ENCODE measurements at places on chromosomes 2 and 18.

GRCh38 chr2:32931945-32932709 lies 14.6 kb upstream of the LTBP1 start:
- peaks cover 1% of the 10 kb centered on the region for H3K27me3 ChIP-seq
- H3K4me1 ChIP-seq: no peaks in the 10 kb centered on the region
- no peak for DNase-seq
- H3K36me3 ChIP-seq: no peaks in the 10 kb centered on the region
- no peak overlapping the region for H3K27ac ChIP-seq
- no peak overlapping the region for H3K4me3 ChIP-seq

DNA sequence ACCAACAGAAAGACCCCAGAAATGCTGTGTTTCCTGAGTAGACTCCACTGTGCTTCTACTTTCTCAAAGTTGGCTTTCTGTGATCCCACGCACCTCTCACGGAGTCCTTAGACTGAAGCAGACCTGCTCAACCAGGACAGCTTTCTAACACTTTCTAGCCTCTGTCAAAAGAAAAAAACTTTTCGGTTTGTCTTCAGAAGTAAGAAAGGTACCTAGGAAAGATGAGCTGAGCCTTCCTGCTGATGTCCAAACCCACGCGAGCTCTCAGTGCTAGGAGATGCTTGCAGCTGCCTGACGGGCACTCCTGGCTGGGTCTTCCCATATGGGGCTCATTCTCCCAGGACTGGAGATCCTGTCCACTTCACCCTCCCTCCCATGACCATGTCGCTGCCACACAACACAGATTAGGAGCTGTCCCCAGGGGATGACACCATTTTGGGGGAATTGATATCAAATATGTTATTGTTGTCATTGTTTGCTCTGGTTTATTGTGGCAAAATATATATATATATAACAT lies 49.2 kb upstream of the DAPL1 start:
- H3K36me3 ChIP-seq: no peaks in the 10 kb centered on the region
- no peak overlapping the region for H3K4me3 ChIP-seq
- H3K4me1 ChIP-seq: no peaks in the 10 kb centered on the region
- no peaks in the 10 kb centered on the region for H3K27me3 ChIP-seq
- no peak for DNase-seq

DNA sequence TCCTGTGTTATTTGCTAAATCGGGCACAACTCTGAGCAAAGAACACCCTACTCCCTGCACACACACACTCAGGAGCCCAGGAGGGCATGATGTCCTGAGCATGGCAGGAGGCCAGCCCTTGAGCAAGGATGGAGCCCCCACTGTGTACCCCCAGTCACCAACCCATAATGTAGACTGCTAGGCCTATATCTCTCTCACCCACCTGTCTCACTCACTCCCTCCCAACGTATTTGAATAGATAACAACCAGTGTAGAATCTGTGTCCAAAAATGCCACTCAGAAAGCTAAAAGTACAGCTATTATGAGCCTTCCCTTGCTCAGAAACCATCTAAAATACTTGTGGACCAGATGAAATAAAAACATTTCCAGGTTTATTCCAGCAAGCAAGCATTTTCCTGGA lies 29.3 kb downstream of the MERTK start:
- H3K4me1 ChIP-seq: peaks cover 2% of the 10 kb centered on the region
- no peak for DNase-seq
- no peaks in the 10 kb centered on the region for H3K36me3 ChIP-seq
- no peak overlapping the region for H3K4me3 ChIP-seq
- no peak overlapping the region for H3K27ac ChIP-seq

- H3K36me3 ChIP-seq: no peaks in the 10 kb centered on the region
- no peaks in the 10 kb centered on the region for H3K27me3 ChIP-seq
- H3K4me1 ChIP-seq: no peaks in the 10 kb centered on the region
- no peak for DNase-seq
- H3K27ac ChIP-seq: no peak overlapping the region
Measured at GRCh38 chr2:119481501-119482455, 42.5 kb downstream of the SCTR start.

GRCh38 chr18:9707381-9708056 lies 582 bp upstream of the RAB31 start:
- H3K36me3 ChIP-seq: no peaks in the 10 kb centered on the region
- H3K27me3 ChIP-seq: no peaks in the 10 kb centered on the region
- H3K4me1 ChIP-seq: peaks cover 9% of the 10 kb centered on the region
- DNase-seq: peak; percentile 48
- H3K4me3 ChIP-seq: peak overlapping the region; percentile 63

DNA sequence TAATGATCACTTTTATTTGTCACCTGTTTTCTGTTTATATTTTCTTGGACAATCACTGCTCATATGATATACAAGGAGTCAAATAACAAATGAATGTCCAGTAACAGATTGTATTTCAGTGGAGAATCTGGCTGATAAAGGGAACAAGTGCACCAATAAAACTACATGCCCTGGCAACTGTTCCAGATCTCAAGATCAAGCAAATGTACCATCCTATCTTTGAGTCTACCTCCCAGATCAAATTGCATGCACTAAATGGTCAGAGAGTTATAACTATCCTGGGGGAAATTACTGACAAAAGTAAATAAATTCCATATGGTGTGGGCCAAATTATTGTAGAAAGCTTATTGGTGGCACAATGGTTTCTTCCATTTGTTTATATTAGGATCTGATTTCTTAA lies 452.8 kb downstream of the MBD2 start:
- H3K36me3 ChIP-seq: no peaks in the 10 kb centered on the region
- no peak overlapping the region for H3K27ac ChIP-seq
- H3K4me3 ChIP-seq: no peak overlapping the region
- no peaks in the 10 kb centered on the region for H3K27me3 ChIP-seq
- no peaks in the 10 kb centered on the region for H3K4me1 ChIP-seq
- DNase-seq: no peak

GRCh38 chr2:38092196-38092902 lies 16.4 kb upstream of the CYP1B1 start:
- H3K4me3 ChIP-seq: peak overlapping the region; percentile 7
- H3K27me3 ChIP-seq: peaks cover 5% of the 10 kb centered on the region
- peaks cover 16% of the 10 kb centered on the region for H3K4me1 ChIP-seq
- DNase-seq: peak; percentile 99
- no peaks in the 10 kb centered on the region for H3K36me3 ChIP-seq

GRCh38 chr2:23568626-23569190 lies 183.7 kb downstream of the KLHL29 start:
- H3K4me1 ChIP-seq: peaks cover 11% of the 10 kb centered on the region
- peaks cover 2% of the 10 kb centered on the region for H3K27me3 ChIP-seq
- DNase-seq: no peak
- no peaks in the 10 kb centered on the region for H3K36me3 ChIP-seq

GRCh38 chr2:85846411-85846810 lies 42.4 kb downstream of the ST3GAL5 start:
- H3K4me3 ChIP-seq: no peak overlapping the region
- peaks cover 5% of the 10 kb centered on the region for H3K4me1 ChIP-seq
- peak; percentile 80 for DNase-seq
- no peaks in the 10 kb centered on the region for H3K36me3 ChIP-seq

- H3K4me1 ChIP-seq: peaks cover 2% of the 10 kb centered on the region
- no peak overlapping the region for H3K27ac ChIP-seq
Measured at GRCh38 chr18:36212301-36213171, 25.2 kb downstream of the MOCOS start.

DNA sequence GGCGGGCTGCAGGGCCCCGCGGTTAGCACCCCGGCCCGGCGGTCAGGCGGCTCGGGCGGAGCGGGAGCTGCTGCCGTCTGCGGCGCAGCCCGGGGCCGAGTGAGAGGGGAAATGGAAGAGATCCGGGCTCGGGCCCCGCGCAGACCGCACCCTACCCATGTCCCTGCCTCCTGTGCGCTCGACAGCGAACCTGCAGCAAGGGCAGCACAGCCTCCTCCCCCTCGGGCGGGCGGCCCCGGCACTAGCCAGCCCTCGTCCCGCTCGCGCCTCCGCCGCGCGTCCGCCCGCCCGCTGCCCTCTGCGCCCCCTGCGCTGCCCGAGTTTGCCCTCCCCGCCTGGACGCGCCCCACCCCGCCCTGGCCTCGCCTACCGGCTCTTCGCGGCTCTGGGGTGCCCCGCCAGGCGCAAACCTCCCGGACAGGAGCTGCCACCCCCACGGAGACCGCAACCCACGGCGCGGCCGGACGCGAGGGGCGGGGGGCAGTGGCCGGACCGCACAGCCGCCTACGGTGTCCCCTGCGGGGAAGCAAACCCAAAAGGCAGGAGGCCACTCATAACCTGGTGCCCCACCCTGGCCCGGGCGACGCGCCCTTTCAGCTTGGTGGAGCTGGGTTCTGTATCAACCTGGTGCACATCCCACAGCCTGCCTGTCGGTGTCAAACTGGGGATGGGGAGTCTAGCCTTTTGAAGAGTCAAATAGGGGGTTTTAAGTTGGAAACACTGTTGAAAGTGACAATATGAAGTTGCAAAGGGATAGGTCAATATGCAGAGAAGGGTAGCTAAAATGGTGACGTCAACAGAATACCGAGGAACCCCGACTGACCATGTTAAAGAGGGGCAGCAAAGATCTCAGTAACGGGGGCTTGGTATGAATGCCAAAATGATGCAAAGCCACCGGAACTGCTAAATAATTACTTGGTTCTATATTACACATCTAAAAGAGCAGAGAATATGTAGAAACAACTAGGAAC lies at the start of gene IHH:
Gene IHH, minus strand, starts transcription at position 101 of the 971 bp plus-strand sequence. CDS start 454 bp downstream, outside the sequence.
- H3K27me3 ChIP-seq: peaks cover 66% of the 10 kb centered on the region
- H3K4me3 ChIP-seq: no peak within 1 kb of the TSS
- H3K36me3 ChIP-seq: no peaks in the 10 kb centered on the region
- peak; percentile 6 for DNase-seq
- no peak within 1 kb of the TSS for H3K27ac ChIP-seq

DNA sequence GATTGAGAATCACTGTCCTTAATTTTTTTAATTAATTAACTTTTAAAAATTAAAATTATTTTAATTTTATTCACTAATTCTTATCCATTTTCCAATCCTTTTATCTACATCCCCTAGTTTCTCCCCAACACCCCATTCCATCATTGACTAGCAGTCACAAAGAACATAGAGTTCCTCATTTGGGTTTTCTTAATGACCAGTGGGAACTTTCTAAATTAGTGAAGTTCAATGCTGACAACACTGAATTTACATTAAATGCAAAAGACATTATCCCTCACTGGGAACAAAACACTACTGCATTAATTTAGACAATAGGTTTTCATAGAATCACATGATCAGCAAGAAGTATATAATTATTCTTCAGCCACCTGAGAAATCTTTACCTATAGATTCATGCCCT lies 80.6 kb upstream of the GLS start:
- DNase-seq: no peak
- H3K27ac ChIP-seq: no peak overlapping the region
- H3K36me3 ChIP-seq: no peaks in the 10 kb centered on the region
- H3K4me1 ChIP-seq: no peaks in the 10 kb centered on the region
- H3K27me3 ChIP-seq: no peaks in the 10 kb centered on the region
